ENCODE measurements at places on chromosomes 6 and 20.

- no peak for DNase-seq
These were observed 9.8 kb downstream of the SYNGAP1 start for GRCh38 chr6:33429750-33430052.

- no peak for DNase-seq
These were observed 348.9 kb upstream of the AGPAT4 start for GRCh38 chr6:161622779-161623178.

DNA sequence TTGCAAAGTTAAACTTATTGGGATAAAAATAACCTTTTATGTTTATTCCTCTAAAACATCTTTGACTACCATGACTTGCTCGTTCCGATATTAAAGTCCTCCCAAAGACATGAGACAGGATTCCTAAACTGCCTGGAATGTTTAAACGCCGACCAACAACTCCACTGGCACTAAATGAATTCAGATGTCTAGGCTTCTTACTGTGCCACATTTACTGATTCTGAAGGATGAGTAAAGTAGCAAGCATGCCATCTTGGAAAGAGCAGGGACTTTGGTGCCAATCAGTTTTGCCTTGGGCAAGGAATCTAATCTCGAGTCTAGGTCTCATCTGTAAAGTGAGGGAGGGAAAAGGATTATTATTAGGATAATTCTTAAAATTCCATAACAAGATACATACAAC is 25.3 kb downstream of the MBOAT1 start:
- DNase-seq, result no peak

DNA sequence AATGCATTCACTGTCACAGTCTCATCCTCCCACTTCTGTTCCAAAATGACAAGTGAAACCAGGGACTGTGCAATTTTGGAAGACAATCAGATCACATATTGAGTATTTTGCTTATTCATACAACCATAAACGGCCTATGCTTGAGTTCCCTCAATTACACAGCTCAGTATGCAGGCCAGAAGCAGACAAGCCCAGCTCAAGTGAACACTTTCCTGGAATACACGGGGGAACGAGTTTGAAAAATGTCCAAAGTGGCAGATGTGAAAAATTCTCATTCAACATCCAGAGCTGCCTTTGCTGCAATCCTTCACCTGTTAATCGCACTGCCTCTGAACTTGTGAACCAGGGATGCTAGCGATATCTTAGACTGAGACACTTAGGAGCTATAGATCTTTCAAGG is 190.2 kb downstream of the COL9A1 start:
- DNase-seq, result no peak

GRCh38 chr6:32047855-32048766 is 9.9 kb downstream of the CYP21A2 start:
- peak; percentile 47 for DNase-seq

GRCh38 chr6:117544716-117545115 is 57.6 kb downstream of the GOPC start:
- DNase-seq, result no peak

DNA sequence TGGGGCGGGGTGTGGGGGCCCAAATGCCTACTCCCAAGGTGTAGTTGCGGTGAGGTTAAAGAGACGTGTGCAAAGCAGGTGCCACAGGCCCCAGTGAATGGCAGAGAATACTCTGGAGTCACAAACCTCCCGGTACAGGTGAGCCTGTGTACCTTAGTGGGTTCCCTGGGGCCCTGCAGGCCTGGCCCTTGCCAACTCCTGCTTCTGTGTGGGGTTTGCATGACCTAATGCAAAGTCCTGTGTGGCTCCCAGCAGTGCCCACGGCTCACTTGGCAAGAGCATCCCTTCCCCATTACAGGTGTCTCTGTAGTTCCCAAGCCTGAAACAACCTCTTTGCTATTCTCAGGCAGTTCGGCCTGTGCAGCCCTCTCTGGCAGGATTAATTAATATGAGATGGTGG is 17.5 kb downstream of the SPDEF start:
- no peak for DNase-seq

- DNase-seq, result peak; percentile 63
These were observed 14.7 kb upstream of the CCDC167 start for GRCh38 chr6:37514321-37514771.

DNA sequence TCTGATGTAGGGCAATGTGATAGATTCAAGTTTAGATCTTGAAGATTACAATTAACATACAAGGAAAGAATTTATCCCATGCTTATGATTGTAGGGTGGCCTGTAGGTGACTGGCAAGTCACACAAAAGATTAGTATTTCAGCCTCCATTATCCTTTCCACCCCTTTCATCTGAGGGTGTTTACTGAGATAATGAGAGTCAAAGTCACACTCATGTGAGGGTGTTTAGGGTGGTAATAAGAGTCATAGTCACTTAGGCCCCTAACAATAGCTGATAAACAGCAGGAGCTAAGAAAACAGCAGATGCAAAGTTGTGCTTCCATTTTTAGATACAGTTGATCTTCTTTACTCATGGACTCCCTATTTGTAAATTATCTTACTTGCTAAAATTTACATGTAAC is 11.4 kb downstream of the FAM184A start:
- no peak for DNase-seq

DNA sequence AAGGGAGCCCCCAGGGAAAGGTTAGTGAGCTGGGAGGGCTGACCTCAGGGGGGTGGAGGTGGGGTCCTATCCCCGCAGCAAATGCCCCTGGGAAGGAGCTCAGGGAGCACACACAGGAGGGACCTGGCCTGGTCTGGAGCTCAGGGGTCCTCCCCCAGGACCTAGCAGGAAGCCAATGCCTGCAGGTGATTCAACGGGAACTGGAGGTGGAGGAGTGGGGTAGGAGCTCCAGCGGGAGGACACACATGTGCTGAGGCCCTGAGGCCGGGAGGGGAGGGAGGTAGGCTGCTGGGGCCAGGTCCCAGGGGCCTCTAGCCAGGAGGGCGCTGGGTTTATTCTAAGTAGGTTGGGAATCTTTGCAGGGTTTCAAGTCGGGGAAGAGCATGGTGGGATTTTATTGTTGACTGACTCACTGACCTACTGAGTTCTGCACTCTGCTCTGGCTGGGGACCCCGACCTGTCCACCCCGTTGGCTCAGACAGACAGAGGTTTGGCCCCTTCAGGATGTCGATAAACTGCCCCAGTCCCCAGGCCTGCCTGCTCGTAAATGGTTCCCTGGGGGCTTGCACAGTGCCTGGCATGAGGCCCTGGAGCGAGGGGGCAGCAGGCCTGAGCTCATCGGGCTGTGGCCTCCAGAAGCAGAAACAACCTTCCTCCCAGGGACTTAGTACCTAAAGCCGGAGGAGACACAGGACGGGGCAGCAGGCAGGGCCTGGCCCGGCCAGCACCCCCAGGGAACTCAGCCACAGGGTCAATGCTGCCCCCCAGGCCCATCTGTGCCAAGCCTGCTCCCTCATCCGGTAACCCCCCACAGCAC is 62.3 kb downstream of the RIPOR3 start:
- no peak for DNase-seq

DNA sequence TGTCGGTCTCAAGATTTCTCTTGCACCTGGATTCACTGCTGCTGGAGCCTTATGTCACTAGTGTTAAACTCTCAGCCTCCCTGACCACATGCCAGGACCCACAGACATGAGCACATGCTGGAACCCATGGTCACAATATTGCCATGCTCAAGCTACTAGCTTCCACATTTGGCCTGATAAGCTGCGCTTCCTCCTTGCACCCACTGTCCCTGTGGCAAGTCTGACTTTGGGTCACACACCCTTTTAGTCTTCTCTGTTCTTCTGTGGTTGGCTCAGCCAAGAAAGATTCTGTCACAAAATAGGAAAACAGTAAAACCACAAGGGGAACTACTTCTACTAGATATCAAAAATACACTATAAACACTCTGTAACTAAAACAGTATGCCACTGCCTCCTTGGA is 68.9 kb upstream of the HDAC2 start:
- no peak for DNase-seq

DNA sequence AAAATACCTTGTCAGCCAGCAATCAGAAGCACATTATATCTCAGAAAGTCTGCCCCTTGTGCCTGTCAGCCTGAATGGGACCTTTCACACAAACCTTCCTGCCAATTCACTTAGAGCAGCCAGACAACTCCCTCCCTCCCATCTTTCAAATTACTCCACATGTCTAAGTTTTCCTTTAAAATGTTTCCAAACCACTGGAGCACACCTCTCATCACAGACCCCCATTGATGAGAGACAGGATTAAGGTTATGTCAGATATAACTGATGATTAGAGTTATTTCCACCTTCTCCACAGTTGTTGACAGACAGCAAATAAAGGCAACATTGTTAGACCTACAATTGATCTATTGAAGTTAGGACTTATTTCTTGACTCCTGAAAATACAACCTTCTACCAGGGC is 408.4 kb downstream of the PLCB1 start:
- DNase-seq, result no peak

DNA sequence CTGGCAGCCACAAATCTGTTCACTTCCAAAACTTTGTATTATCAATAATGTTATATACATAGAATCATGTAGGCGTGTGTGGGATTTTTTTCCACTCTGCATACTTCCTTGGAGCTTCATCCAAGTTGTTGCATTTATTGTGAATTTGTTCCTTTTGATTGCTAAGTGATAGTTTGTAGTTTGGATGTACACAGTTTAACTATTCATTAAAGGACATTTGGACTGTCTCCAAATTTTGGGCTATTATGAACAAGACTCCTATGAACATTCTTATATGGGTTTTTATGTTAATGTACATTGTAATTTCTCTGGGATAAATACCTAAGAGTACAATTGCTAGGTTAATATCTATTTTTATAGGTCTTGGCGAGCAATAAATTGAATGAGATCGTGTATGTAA is 36.2 kb upstream of the GCNT2 start:
- DNase-seq, result no peak

DNA sequence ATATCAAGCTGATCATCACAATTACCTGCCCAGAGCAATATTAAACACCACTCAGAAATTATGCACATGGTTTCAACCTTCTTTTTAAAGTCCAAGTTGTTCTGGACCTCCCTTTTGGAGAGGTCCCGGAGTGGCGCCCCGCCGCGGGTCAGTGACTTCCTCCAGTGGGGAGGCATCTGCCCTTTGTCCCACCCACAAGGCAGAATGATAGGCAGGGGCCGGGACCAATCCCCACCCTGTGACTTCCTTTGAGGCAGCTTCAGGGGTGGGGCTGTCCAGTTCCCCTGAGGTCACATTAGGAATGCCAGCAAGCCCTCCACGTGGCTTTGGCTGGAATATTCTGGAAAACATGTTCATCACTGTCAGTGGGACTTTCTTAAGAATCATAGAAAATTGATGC is 207.0 kb downstream of the ANKRD60 start:
- DNase-seq, result no peak

- DNase-seq, result no peak
These were observed 254.3 kb downstream of the SOX4 start for GRCh38 chr6:21847711-21848480.

GRCh38 chr20:58515233-58516212 is at the start of gene APCDD1L:
TSS of gene APCDD1L (minus strand) at chr20:58515399. CDS start at chr20:58514707, 692 bp downstream.
- DNase-seq, result no peak
